Stimulated activated CD8-positive, alpha-beta memory T cell treated with anti-CD3 and anti-CD28 coated beads, Interleukin-15, amount 100 ng/mL, for 24 hours (primary cell): ENCODE measurements at places on chromosomes 2 and 18.
A peak's percentile ranks its signal among the peaks of the same experiment; 100 is the strongest.

- no peak for DNase-seq
Measured at GRCh38 chr2:207974216-207974605, 51.1 kb downstream of the PLEKHM3 start.

GRCh38 chr2:239436669-239437335 lies 36.0 kb upstream of the HDAC4 start:
- no peak for DNase-seq

GRCh38 chr2:69449906-69450305 lies 12.7 kb upstream of the NFU1 start:
- no peak for DNase-seq

GRCh38 chr2:126669772-126670171 lies 13.8 kb downstream of the GYPC start:
- no peak for DNase-seq

DNA sequence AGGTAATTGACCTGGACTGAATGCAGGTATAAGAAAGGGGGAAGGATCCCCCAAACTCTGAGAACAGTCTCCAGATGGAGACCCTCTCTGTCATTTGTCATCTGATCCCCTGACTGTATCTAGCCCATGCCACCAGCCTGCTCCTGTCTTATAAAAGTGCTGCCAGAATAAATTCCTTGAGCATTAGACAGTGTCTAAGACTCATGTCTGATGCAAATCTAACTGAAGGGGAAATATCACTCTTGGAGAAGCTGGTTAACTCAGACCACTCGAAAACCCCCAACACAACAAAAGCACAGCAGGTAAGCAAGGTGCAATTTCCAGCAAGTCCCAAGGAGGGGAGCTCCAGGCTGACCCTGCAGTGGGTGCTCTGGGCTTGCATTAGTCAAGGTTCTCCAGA lies 40.9 kb upstream of the KDM3A start:
- no peak for DNase-seq

DNA sequence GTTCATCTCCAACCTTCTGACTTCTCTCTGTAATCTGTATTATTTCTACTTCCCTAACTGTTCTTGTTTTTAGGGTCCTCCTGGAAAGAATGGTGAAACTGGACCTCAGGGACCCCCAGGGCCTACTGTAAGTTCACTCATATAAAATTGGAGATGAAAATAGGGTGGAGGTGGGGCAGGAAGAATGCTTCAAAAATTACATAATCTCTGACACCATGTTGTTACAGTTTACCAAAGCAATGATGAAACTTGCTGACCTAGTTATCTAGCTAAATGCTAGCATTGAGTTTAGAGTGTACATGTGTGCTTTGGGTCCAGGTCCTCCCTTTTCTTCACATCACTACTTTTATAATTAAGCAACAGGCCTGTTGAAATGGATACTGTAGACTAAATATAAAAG lies 23.1 kb downstream of the COL3A1 start:
- no peak for DNase-seq

DNA sequence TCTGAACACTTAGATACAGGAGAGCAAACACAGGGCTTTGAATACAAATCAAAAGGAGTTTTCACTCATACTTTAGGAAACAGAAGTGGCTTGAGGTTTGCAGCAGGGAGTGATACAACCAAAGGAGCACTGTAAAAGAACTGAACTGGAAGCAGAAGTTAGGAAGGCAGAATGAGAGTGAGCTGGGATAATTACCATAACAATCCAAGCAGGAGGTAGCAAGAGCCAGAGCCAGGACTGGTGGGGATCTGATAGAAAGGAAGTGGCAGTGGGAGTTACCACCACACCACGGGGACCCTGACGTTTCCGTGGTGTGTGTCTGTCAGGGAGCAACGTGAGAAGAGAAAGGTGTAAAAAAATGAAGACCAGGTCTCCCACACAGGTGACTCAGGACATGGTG lies 81.3 kb upstream of the EPB41L3 start:
- DNase-seq = no peak

GRCh38 chr18:51153659-51154371 lies 43.7 kb downstream of the MEX3C start:
- DNase-seq = peak; percentile 26

- no peak for DNase-seq
Measured at GRCh38 chr2:101714118-101714517, 16.6 kb downstream of the MAP4K4 start.

DNA sequence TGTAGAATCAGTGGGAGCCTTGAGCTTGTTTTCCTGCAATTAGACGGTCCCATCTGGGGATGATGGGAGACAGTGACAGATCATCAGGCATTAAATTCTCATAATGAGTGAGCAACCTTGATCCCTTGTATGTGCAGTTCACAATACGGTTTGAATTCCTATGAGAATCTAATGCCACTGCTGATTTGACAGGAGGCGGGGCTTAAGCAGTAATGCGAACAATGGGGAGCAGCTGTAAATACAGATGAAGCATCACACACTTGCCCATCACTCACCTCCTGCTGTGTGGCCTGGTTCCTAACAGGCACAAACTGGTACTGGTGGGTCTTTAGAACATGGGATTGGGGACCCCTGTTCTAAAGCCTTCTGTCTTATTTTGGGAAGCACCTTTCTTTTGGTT lies 17.9 kb upstream of the NYAP2 start:
- no peak for DNase-seq

DNA sequence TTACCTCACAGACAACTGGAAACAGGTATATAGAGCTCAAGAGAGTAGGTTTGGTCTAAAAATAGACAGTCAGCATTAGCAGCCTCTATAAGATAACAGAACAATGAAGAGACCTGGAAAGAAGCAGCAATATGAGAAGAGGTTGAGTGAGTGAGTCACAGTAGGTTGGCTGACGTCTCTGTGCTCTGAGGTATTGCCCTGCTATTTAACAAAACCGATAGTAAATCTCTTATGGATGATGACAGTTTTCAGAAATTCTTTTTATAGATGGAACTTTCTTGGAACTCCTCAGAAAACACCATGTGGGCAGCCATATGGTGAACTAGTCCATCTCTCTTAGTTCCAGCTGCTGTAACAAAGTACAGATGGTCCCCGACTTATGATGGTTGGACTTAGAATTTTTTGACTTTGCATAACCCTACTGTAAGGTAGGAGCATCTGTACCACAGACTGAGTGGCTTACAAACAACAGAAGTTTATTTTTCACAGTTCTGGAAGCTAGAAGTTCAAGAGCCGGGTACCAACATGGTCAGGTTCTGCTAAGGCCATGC lies 123.5 kb downstream of the MBD2 start:
- DNase-seq = no peak

DNA sequence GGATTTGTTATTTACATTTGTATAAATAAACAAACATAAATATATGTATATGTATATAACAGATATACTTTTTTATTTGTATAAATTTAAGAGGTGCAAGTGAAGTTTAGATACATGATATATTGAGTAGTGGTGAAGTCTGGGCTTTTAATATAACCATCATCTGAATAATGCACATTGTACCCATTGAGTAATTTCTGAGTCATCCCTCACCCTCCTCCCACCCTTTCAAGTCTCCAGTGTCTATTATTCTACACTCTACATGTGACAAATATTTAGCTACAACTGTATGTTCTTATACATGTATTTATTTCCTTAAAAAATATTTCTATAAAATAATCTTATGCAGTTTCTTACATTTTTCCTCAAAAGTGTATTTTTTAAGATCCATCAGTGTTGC lies 358.7 kb upstream of the TFPI start:
- no peak for DNase-seq

DNA sequence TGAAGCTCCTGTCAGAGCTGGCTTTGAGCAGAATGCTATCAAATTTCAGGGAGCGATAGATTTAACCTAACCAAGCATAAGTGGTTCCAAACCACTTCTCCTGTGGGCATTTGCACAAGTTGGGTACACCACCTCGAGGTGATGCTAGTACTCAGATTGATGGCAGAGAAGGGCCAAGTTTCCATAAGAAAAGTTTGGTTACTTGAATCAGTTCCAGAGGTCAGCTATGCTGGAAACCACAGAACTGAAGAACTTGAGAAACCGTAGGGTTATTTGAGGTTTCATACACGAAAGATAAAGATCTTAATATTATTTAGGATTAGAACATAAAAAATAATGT lies 238.2 kb upstream of the SOX11 start:
- DNase-seq = no peak

GRCh38 chr2:16644221-16644925 lies 21.3 kb downstream of the CYRIA start:
- DNase-seq = no peak

- DNase-seq = no peak
Measured at GRCh38 chr2:74578408-74578807, 23.9 kb downstream of the DOK1 start.

DNA sequence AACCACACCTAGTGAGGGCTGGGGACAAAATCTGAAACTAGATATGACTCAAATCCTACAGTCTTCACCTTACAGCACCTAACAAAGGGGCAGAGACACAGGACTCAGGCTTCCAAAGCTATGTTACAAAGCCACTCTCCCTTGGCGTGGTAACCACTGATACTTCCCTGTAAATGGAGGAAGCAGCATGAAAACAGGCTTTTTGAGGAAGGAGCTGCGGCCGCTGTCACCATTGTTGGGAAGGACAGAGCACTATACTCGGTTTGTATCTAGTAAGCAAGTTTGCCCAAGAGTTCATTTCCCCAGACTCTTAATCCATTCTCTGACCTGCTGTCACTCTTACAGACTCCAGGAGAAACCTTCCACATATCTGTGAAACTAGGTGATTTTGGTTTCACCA lies 60.3 kb downstream of the LONRF2 start:
- DNase-seq = no peak

DNA sequence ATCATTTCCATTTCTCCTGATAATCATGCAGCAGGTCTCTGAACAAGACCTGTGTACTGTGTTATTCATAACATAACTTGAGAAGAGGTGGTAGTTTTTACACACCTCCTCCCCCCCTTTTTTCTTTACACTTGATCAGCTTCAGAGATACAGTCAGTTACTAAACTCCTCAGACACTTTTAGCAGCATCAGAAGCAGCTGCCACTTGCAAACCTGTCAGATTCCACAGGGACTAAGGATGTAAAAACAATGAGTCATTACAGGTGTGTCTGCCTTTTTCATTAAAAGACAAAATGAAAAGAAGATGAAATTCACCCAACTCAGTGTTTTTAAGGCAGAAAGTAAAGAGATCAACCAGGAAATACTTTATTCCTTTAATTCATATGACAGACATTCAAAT lies 254.0 kb downstream of the NRXN1 start:
- DNase-seq = no peak

GRCh38 chr2:48824116-48824515 lies 68.6 kb upstream of the LHCGR start:
- DNase-seq = no peak

GRCh38 chr18:60295674-60296073 lies 76.9 kb downstream of the MC4R start:
- no peak for DNase-seq

GRCh38 chr2:218873359-218874194 lies 7.1 kb upstream of the WNT10A start:
- no peak for DNase-seq

- no peak for DNase-seq
Measured at GRCh38 chr2:133574620-133575019, 6.4 kb upstream of the NCKAP5 start.

DNA sequence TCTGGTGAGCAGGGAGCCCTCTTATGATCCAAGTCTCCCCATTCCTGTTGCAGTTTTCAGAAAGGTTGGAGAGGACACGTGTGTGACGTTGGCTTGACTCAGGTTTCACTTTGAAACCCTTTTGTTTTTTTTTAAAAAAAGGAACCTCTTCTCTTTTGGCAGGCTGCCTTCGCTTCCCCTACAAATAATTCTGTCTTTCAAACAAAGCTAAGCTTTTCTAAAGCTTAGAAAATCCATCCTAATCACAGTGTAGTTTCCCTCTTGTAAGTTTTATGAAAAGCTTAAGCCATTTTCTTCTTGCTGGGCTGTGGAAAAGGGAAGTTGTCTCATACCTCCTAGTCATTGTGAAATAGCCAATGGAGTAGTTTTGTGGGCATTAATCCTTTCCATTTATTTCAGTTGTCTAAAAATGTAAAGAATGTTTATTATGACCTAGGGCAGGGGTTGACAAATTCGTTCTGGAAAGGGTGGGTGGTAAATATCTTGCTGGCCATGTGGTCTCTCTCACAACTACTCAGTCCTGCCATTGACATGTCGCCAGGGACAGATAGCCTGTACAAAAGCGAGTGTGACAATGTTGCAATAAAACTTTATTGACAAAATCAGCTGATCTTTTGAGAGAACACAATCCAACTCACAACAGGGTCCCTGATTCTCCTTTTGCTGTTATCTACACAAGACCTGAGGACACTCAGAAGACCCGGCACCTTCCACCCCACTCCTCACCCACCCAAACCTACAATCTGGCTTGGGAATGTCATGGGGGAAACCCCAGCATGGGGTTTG lies 878.8 kb downstream of the RNF144A start:
- DNase-seq = no peak

- DNase-seq = no peak
Measured at GRCh38 chr18:73739098-73739497, 408.5 kb downstream of the FBXO15 start.

GRCh38 chr18:49075681-49076080 lies 124.9 kb upstream of the SMAD7 start:
- no peak for DNase-seq

GRCh38 chr2:132999421-132999820 lies 329.4 kb upstream of the LYPD1 start:
- DNase-seq = no peak

GRCh38 chr2:175557810-175558377 lies 376.4 kb upstream of the ATP5MC3 start:
- DNase-seq = no peak

DNA sequence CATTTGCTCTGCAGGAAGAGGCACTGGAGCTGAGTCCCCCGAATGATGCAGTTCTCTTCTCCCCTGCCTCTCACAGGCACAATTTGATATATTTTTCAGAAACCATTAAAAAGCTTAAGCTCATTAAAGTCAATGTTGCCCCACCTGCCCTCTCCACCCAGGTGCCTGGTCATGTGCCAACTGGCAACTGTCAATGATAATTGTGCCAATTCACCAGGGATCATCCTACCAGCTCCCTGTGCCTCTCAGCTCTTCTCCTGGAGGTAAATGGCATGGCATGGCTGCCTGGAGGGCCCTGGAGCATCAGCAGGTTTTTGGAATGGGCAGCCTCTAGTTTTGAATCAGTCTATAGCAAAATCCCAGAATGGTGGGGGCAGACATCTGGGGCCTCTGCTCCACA lies 279.6 kb upstream of the ID2 start:
- no peak for DNase-seq

- DNase-seq = no peak
Measured at GRCh38 chr18:50832754-50833153, 12.9 kb upstream of the MRO start.
